ENCODE measurements at places on chromosomes 5 and 9.

DNA sequence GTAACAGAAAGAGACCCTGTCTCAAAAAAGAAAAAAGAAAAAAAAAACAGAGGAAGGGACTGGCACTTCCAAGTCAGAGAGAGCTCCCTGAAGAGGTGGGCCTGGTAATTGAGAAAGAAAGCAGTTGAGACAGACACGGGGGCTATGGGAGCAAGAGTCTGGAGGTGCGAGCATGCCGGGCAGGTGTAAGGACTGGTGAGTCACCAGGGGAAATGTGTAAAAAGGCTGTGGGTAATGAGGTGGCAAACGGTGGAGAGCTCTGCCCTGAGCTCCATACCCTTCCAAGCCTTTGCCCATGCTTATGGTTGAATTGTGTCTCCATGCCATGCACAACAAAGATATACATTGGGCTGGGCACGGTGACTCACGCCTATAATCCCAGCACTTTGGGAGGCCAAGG is 18.0 kb upstream of the JADE2 start:
- peak; percentile 1 for DNase-seq

DNA sequence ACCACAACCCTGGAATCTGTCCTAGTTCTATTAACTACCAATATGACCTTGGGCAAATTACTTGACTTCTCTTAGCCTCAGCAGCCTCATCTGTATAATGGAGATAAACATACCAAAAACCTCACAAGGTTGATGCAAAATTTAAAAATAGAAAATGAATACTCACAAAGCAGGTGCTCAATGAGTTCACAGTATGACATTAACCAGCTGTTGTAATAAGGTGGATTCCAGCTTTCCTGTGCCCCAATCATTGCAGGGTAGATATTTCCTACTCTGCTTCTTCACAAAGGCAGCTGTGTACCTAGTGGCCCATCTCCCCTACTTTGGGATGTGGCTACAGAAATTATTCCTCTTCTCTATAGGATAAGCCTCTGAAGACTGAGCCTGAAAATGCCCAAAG is 8.8 kb downstream of the HTR4 start:
- DNase-seq, result no peak

DNA sequence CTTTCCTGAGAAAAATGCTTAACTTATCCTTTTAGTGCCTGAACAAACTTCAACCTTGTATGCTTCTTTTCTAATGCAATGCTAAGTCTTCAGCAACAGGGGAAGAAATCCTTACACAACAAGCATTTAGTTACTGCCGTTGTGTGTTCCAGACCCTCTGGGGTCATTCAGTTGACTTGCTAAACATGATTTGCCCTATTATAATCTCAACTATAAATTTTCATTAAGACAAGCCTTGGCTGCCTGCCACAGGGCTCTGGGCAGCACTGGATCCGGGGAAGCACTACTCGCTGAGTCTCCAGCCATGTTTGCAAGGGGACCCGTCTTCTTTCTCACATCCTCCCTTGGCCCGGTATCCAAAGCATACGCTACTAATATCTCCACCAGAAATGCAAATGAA is 58.1 kb downstream of the PTCH1 start:
- no peak for DNase-seq

DNA sequence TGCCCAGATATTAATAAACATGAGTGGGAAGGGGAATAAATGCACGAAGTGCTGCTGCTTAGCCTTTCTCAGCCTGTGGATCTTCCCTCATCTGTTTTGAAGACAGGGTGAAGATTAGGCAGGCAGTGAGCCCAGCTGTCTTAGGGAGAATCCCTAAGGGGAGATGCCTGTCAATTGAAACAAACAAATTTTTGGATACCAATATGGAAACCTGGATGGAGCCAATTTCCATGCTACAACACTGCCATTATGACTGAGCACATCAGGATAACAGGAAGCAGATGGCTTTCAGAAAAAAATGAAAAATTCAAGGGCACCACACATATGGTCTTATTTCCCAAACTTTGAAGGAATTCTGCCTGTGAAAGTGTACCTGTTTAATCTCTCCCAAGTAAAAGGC is 80.3 kb downstream of the HMHB1 start:
- no peak for DNase-seq

GRCh38 chr5:154723740-154724505 is 31.3 kb upstream of the LARP1 start:
- no peak for DNase-seq

- DNase-seq, result no peak
These were observed 4.1 kb upstream of the KCNMB1 start for GRCh38 chr5:170393235-170393634.

DNA sequence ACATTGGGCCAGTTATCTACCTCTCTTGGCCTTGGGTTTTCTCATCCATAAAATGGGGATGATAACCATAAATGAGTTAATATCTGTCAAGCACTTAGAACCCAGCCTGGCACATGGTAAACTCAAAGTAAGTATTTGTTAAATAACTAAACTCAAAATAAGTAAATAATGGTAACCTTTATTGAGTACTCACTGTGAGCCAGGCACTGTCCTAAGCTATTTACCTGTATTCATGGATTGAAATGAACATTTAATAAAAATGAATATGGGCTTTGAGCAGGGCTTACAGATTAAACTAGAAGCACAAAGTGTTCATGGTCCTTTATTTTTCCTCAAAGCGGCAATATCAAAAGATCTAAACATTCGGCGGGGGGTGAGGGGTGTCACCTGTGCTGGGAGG is 16.7 kb downstream of the CORO2A start:
- DNase-seq, result no peak

DNA sequence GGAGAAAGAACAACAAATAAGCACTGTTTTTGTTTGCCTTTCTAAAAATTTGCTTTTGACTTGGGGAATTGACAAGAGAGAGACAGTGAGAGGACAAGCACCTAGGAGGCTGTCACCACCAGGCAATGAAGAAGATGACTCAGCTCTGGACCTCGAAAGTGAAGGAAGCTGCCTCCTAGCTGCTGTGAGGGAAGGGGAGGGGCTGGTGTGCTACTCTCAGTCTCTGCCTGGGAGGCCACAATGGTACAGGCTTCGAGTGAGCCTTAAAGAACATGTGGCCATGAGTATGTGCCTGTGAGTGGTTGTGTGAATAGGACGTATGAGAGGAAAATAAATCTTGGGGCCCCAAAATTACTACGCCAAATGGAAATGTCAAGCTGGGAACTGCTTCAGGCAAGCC is 7.1 kb upstream of the PLK2 start:
- DNase-seq, result no peak

- no peak for DNase-seq
These were observed 41.6 kb downstream of the CDK5RAP2 start for GRCh38 chr9:120538339-120538738.

DNA sequence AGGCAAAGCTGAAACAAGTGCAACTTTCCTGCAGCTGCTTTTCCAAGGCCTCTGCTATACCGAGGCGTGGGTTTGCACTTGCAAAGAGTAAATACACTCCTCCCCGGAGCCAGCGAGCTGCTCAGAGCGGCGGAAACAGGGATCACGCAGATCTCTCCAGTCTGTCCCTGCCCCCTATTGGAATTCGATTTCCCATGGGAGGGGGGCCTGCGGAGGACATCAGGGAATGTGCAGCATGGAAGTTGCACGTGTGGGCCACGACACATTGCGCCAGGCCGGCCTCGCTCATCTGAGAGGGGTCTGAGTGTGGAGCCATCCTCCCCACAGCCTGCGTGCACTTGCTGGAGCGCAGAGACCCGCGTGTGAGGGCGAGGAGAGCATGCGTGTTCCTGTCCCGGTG is 104.3 kb upstream of the PHYKPL start:
- DNase-seq, result no peak

DNA sequence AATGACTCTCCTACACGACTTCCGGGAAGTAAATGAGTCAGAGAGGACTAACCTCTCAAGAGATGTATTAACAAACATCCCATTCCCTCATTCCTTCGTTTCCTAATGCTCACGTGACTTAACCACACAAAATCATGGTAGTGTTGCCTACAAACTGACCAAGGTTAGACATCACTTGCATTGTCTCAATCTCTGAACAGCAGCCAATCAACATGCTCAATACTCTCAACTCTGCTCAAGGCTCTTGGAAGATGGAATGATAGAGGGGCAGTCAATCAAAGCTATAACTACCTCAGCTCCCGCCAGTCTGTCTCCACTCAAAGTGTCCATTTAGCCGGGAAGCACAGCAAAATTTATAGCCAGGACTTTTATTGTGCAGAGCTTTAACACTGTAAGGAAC is 143.8 kb upstream of the PIK3R1 start:
- no peak for DNase-seq

DNA sequence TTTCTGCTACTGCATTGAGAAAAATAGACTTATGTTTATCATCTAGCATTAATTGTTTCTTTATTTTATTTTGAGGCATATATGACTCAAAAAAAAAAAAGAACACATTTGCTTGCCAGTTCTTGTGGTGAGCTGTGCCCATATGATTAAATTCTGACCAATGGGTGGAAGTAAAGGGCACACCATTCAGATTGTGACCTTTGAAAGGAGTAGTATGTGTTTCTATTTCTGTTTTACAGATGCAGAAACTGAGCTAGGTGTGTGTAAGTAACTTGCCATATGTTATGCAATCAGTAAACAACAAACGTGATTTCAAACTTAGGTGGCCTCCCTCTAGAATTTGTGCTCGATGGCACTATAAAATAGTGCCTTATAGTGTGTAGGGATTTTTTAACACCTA is 368.1 kb upstream of the EDIL3 start:
- no peak for DNase-seq

All from body of pancreas (tissue), 4 donors.